AML-193 (cell line): ENCODE measurements at places on chromosomes 11 and 22.

DNA sequence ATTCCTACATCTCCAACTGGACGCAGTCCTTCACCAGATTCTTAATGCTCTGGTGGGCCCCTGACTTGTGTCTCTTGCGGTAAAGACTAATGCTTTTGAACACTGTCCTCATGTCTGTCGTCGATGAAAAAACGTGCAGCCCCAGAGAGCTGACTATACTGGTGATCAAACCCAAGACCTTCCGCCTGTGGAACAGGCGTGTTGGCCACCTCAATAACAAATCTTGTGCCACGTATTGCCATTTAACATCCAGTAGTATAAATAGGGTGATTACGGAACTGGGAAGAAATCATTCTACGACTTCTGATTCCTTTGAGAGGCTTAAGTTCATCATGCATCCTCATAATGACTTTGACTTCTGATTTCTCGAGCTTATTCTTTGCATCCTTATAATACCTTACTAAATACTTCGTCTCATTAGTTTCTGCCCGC lies 45.6 kb downstream of the OR4D9 start:
- no peak for DNase-seq

GRCh38 chr11:48074425-48075181 lies 94.2 kb downstream of the PTPRJ start:
- no peak for DNase-seq

DNA sequence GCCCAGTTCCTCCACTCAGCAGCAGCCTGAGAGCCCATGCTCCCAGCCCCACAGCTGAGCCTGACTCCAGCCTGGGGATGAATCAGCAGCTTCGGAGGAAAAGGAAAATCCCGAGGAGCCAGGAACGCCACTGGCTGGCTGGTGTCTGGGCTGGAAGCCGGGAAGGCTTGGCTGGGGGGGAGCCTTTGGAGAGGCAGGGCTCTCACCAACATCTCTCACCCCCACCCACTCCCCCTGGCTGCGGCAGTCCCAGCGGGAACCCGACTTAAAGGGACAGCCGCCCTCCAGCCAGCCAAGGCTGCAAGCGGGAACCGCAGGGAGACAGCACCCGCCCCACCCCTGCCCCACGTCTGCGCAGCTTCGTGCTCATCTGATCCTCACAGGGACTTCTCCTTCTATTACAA lies 28.4 kb downstream of the KIAA0930 start:
- no peak for DNase-seq

DNA sequence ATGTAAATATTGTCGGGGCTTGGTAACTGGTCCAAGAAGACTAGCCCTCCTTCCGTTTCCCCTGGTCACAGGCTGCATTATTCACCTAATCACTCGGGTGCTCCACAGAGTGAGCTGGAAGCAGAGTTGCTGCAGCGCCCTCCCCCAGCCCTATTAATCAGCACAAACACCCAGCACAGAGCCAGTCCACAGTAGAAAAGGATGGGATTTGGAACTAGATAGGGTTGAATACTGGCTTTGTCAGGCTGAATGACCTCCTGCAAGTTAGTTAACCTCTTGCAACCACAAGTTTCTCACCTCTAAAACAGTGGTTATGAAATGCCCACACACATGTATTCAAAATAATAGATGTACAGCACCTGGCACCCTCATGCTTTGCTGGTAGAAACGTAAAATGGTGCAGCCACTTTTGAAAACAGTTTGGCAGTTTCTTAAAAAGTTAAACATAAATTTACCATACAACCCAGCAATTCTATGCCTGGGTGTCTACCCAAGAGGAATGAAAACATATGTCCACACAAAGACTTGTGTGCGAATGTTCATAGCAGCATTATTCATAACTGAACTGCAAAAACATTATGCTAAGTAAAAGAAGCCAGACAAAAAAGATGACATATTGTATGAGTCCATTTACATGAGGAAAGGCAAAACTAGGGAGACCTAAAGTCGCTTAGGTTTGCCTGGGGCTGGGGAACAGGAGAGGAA lies 31.7 kb upstream of the APLP2 start:
- DNase-seq: no peak

DNA sequence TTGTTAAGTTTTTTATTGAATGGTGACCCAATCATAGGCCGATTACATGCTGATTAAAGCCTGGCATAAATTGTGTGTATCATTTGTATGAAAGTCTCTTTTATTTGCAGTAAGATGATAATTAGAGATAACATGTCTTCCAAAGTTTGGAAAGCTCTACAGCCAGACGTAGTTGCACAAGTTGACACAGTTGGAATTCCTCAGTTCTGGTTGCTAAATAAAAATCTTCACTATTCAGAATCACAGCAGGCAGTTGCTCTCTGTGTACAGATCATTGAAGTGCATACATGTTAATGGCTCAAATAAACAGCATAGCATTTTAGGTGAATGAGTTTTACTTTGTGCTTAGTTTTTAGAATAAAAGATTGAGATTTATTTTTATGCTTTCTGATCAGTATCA lies 69.5 kb downstream of the ARHGAP42 start:
- DNase-seq: no peak

- peak; percentile 90 for DNase-seq
Observed at GRCh38 chr11:35927682-35928081, 16.2 kb upstream of the LDLRAD3 start.

GRCh38 chr11:83118814-83119213 lies 38.1 kb upstream of the PCF11 start:
- DNase-seq: no peak

- DNase-seq: no peak
Observed at GRCh38 chr11:131642756-131643531, 272.5 kb downstream of the NTM start.

DNA sequence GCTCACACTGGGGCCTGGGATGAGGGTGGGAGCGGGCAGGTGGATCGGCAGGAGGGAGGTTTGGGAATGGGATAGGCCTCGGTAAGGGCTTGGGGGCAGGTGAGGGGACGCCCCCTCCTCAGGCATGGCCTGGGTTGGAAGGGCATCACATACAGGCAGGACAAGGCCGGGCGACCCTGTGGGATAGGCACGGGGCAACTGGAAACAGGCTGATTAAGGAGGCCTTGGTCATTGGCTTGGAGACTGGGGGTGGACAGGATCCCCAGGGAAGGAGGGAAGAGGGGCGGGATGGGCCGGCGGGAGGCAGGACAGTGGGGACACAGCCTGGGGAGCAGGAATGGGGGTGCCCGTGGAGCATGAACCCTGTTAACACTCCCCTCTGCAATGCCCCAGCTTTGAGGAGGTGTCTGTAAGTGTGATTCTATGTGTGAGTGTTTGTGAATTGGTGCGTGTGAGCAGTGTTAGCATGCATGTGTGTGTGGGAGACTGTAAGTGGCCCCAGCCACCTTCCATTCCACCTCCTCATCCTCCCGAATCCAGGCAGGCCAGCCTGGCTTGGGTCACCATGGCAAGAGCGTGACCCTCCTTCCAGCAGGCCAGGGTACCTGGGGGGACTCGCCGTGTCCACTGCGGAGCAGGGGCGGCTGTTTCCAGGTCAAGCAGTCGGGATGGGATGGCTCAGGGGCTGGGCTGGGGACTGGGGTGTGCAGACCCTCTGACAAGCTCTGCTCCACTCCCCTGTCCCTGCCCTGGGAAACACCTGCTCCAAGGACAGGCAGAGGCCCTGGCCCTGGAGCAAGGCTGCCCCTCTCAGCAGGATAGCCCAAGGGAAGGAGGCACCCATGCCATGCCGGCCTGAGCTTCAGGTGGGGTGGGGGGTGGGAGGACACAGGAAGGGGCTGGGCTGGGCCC lies 3.4 kb upstream of the PIM3 start:
- no peak for DNase-seq

DNA sequence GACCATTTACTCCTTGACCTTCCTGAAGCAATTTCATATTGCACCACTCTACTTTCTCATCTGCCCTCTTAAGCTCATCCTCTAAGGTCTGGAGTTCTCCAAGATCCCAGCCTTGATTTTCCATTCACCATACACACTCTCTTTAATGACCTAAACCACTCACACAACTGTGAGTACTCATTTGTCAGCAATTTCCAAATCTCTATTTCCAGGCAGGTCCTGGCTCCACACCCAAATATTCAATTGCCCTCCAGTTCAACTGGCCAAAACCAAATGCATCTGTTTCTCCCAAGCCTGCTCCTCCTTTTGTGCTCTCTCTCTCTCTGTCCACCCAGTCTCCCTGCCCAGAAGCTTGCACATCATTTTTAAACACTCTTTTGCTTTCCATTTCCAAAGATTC lies 39.6 kb downstream of the NEU3 start:
- no peak for DNase-seq

DNA sequence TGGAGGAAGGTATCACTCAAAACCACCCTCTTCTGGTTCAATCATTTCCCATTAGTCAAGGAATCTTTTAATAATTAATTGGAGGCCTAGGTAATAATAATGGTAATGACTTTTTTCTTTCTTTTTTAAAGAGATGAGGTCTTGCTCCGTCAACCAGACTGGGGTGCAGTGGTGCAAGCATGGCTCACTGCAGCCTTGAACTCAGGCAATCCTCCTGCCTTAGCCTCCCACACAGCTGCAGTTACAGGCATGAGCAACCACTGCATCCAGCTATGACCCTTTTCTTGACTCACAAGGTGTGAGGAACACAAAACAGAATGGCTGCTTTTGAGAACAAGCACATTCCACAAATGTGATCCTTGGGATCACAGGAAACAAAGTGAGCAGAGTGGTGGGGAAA lies 3.6 kb downstream of the POLDIP3 start:
- DNase-seq: no peak

GRCh38 chr11:108895579-108896480 lies 231.0 kb downstream of the DDX10 start:
- peak; percentile 47 for DNase-seq

- no peak for DNase-seq
Observed at GRCh38 chr11:126496576-126497337, 141.3 kb downstream of the ST3GAL4 start.

DNA sequence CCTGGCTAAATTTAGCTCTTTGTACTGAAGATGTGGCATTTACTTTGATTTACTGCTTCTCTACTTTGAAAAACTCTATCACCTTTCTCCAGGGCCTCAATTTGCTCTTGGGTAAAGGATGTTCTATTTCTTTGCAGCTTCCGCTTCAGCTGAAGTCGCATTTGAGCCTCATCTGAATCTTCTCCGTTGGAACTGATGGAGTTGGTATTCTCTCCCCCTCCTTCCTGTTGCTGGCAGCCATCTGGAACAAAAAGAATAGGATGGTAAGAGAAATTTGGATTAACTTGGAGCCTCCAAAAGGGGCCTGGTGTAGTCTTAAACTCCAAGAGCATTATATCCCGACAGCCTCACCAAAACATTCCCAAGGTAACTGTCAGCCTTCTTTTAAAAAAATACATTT lies 16.6 kb downstream of the PAX6 start:
- DNase-seq: no peak

DNA sequence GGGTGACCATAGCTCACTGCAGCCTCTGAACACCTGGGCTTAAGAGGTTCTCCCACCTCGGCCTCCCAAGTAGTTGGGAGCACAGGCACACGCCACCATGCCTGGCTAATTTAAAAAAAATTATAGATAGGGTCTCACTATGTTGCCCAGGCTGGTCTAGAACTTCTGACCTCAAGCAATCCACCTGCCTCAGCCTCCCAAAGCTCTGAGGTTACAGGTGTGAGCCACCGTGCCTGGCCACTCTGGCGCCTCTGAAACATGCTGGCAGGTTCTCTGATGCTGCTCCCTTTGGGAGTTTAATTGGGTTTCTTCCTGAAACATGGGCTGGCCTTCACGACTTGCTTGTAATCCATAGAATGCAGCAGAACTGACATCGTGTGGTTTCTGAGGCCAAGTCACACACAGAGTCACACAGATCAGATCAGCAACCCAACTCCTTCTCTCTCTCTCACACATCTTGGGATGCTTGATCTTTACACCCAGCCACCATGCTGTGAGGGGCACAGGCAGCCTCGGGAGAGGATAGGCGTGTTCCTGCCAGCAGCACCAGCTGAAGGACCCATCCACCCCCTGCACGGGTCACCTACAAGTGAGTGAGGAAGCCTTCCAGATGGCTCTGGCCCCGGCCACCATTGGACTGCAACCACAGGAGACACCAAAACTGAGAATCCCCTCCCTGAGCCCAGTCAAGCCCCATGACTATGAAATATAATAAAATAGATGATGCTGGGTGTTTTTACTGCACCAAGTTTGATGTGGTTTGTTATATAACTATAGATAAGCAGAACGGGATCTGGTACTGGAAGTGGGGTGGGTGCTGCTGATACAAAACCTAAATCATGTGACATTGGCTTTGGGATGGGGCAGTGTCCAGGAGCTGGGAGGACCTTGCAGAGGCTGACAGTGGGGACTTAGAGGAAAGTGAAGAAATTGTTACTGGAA lies 3.1 kb upstream of the GSC2 start:
- DNase-seq: no peak
